ENCODE measurements at places on chromosomes 4 and X.

DNA sequence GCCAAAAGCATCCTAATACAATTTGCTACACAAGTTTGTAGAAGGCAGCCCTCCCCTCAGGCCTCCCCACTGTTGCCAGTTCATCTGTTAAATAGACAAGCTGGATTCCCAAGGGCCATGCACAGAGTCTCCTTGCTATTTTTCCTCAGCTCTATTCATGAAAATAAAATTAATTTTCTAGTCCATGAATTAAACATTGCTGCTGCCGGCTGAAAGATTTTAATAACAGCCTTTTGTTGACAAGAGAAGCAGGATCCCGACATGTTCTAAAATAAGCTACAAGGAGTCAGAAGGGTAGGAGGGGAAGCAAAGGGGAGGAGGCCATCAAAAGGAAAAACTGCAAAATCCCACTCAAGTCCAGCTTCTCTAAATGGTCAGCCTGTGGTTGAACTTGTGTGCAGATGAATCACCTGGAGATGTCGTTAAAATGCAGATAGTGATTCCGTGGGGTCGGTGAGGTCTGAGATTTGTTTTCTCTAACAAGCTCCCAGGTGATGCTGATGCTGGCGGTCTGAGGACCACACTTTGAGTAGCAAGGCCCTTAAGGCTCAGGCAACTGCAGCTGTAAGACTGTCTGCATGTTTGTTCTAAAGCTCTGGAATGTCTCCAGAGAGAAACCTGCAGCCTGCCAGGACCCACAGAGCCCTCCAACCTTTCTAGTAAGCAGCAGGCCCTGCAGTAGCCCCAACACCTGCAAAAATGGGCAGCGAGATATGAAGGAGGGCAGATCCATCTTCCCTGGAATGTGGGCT is 9.4 kb downstream of the SCD5 start:
- no peak for DNase-seq

- DNase-seq, result no peak
Measured at GRCh38 chr4:7831858-7832730, 107.6 kb downstream of the AFAP1 start.

DNA sequence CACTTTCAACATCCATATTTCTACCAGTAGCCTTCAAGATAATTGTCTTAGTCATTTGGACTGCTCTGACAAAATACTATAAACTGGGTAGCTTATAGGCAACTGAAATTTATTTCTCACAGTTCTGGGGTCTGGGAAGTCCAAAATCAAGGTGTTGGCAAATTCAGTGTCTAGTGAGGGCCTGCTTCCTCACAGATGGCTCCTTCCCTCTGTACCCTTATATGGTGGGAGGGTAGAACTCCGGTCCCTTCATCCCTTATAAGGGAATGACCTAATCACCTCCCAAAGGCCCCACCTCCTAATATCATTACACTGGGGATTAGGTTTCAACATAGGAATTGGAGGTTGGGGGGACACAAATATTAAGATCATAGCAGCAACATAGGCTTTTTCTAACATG is 7.4 kb upstream of the TBC1D25 start:
- DNase-seq, result no peak

DNA sequence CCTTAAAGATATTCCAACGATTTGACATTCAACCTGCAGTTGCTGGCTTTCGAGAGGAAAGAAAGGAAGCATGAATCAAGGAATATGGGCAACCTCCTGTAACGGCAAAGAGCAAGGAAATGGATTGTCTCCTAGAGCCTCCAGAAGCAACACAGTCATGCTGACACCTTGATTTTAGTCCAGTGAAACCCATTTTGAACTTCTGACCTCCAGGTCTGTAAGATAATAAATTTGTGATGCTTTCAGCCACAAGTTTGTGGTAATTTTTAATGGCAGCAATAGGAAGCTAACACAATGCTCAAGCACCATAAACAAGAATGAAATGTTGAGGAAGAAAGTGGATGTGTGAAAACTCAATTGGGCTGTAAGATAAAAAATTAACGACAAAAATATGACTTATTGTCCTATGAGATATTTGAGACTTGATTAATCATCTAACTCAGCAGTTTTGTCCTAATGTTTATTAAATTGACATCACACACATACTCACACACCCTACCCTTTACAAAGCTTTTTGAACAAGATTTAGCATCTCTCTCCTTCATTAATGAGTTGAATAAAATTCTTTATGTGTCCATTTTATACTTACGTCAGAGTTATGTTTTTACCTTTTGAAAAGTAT is 857.2 kb upstream of the INTU start:
- no peak for DNase-seq

GRCh38 chrX:45505214-45505613 is 304.5 kb upstream of the DIPK2B start:
- DNase-seq, result no peak

DNA sequence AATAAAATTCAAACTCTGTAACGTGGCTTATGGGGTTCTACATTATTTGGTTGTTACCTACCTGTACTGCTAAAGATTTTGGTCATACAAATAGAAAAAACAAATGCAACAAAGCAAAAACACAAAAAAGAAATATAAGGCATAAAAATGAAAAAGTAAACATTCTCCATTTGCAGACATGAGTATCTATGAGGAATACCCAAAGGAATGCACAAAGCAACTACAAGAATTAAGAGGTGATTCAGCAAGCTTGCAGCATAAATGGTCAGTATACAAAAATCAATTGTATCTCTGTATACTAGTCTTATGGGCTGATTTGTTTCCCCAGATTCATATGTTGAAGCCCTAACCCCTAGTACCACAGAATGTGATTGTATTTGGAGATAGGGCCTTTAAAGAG is 3.6 kb upstream of the PDE5A start:
- DNase-seq, result no peak

DNA sequence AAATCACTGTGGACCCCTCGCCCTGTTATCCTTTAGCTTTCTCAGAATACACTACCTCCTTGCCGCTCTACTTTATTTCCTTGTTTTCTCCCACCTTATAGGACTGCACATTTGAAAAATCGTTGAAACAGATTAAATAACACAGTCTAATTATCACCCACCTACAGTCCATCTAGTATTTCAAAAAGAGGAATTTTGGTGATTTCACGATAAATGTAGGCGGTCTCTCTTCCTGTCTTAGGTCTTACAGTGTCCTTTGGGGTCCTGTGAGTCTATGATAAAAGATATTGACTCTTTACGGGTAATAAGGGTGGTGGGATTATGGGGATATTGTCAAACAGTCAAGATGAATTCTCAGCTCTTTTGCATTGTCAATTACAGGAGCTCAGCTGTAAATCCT is 2.4 kb upstream of the TBL1X start:
- no peak for DNase-seq

DNA sequence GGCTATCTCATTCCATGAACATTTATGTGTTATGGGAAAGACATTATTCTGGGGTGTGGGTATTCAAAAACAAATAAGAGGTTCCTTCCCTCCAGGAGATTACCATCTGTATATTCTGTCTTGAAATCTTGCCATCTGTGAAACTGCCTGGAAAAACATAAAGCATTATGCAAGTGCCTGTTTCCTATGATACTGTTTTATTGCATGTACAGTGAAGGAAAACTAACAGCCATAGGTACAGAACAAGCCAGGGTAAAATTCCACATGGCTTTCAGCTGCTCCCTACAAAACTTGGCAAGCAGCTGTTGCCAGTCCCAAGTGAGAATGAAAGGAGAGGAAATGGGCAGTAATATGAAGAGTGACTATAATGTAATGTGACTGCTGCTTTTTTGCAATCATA is 136.0 kb downstream of the GUCY2F start:
- DNase-seq, result no peak

DNA sequence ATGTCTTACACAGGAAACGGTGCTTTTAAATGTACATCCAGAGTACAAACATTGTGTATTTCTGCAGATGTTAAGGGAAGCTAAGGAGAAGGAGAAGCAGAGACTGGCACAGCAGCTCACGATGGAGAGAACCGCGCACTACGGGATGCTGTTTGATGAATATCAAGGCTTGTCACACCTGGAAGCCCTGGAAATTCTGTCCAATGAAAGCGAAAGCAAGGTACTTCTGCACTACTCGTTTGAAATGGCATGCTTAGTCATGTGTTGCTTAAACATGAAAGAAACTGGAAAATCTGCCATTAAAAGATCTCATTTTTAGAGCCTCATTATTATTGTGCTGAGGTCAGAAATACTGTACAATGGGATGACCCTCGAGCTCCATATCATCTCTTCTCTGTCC is 47.2 kb downstream of the FAM114A1 start:
- no peak for DNase-seq

DNA sequence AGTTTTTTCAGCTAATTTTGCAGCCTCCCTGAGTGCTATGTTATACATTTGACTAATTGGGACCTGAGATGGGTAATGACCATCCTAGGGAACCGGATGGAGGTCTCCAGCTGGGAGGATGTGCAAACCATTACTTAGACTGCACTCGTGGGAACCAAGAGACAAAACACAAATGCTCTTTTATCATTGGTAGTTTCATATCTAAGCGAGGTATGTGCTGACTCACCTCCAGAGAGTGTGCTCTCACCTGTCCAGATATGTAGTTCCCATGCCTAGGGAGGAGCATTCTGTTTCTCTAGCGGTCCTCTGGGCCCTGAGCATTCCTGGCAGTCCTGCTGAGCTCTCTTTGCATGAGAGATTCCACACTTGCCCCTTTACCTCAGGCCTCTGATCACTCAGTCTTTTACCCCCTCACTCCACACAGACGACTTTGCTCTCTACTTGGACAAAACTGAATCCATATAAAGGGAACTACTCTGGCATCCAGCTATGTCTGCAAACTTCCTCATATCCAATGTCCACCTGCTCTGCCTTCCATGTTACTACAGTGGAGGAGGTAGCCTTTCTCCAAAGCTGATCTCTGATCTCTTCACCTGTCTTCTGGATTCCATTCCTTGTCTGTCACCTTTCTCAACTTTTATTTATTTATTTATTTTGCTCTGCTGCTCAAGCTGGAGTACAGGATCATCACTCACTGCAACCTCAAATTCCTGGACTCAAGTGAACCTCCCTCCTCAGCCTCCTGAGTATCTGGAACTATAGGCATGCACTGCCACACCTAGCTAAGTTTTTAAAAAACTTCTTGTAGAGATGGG is 88.4 kb downstream of the LRP2BP start:
- DNase-seq, result no peak

- DNase-seq, result no peak
Measured at GRCh38 chrX:69948276-69948797, 101.4 kb downstream of the AWAT2 start.

- DNase-seq, result peak; percentile 45
Measured at GRCh38 chr4:113639326-113639725, 122.2 kb downstream of the CAMK2D start.

- no peak for DNase-seq
Measured at GRCh38 chr4:17058536-17058915, 160.1 kb upstream of the LDB2 start.

DNA sequence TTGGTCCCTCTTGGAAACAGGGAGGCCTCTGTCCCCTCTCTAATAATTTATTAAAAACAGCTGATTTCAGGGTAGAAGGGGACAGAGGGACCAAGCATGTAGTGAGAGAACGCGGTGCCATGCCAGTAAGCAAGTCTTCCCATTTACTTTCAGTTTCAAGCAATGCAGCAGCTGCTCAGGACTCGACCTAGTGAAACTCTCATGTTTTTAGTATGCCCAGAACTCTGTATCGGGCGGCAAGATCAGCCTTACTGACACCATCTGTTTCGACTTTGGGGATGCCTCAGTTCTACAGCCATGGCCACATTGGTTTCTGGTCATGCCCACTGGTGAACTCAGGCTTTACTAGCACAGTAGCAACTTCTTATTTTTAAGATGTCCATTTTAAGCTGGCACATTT is 40.6 kb downstream of the ZNF81 start:
- no peak for DNase-seq

DNA sequence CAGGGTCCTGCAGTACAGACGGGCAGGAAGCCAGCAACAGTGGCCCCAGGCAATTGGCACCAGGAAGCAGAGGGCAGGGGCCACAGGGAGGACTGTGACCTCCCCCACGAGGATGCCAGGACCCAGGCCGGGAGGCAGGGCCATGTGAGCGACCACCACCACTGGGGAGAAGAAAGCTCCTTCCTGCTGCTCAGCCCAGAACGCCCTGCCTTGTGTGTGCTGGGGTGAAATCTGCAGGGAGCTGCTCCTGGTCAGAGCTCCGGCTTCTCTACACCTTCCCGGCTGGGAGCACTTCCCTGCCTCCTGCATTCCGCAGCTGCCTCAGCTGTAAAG is 100.4 kb downstream of the HMX1 start:
- DNase-seq, result no peak

GRCh38 chr4:113849771-113850170 is 88.2 kb upstream of the CAMK2D start:
- DNase-seq, result no peak

- DNase-seq, result no peak
Measured at GRCh38 chr4:128353791-128354190, 66.2 kb upstream of the PGRMC2 start.

DNA sequence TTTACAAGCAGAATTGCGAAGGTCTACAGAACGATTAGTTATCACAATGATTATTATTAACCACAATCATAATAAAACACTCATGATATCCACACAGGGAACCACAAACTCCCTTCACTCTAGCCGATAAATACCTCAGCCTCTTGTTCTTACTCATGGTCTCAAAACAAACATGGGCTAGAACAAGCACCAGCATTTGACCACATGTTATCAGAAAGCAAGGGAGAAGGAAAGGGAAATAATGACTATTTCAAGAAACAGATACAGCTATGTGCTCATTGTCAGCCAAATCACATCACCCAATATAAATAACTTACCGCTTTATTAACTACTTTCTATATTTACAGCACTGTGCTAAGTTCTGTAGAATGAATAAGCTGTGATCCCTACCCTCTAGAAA is 663.2 kb upstream of the HTR2C start:
- DNase-seq, result no peak

DNA sequence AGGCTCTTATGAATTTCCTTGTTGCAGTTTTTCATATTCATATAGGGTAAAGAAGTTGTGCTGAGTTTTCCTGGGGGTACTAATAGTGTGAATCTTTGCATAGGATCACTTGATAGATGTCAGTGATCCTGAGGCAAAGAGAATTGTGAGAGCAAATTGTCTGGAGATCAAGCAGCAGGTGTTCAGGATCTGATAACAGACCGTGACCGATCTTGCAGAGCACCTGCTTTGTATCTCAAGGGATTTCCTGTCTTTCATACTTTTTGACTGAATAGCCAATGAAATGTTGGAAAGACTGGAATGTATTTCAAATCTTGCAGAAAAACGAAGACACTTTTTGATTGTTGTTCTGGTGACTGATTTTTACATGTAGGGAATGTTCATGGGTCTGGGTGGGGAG is 914.5 kb downstream of the STIM2 start:
- DNase-seq, result no peak

DNA sequence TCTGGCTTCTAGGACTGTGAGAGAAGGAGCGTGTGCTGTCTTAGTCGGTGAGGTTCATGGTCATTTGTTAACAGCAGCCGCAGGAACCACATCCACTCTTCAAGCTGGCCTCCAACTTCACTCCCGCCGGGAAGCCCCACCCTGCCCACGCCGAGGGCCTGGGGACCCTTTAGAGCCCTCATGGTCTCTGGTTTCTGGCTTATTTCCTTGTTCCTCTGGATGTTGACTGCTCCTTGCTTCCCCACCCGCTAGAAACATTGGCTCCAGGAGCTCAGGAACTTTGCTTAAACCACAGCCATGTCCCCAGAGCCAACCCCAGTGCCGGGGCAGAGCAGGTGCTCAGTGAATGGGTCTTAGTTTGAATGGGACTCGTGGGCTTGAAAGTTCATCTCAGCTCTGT is 40.8 kb downstream of the HTRA3 start:
- DNase-seq, result no peak

Measured in left colon (tissue), 2 donors.